ENCODE measurements at places on chromosomes 6 and 20.
A peak's percentile ranks its signal among the peaks of the same experiment; 100 is the strongest.

GRCh38 chr6:9140172-9140571 lies 704.8 kb upstream of the SLC35B3 start:
- DNase-seq = peak; percentile 56

GRCh38 chr20:57829805-57830514 lies 120.1 kb upstream of the PMEPA1 start:
- no peak for DNase-seq

GRCh38 chr6:24451581-24452388 lies 37.6 kb downstream of the GPLD1 start:
- DNase-seq = no peak

GRCh38 chr20:35907017-35907701 lies 47.1 kb downstream of the SCAND1 start:
- no peak for DNase-seq

- no peak for DNase-seq
Observed at GRCh38 chr20:47428164-47428563, 71.7 kb upstream of the ZMYND8 start.

DNA sequence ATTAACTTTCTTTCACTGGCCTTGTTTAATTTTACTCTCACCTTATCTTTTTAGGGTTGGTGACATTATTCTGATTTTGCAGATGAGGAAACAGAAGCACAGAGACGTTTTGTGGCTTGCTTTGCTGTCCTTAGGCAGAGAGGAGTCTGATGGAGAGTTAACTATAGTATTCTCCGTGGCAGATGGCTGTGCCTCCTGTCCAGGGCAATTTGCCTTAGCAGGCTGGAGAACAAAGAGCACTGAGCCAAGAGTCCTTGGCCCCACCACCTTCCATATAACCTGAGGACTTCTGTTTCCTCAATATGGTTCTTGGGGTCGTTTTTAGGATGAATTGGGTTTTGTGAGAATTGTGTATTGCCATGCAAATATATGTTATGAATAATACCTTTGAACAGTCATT lies 71.4 kb upstream of the BACH2 start:
- DNase-seq = no peak

DNA sequence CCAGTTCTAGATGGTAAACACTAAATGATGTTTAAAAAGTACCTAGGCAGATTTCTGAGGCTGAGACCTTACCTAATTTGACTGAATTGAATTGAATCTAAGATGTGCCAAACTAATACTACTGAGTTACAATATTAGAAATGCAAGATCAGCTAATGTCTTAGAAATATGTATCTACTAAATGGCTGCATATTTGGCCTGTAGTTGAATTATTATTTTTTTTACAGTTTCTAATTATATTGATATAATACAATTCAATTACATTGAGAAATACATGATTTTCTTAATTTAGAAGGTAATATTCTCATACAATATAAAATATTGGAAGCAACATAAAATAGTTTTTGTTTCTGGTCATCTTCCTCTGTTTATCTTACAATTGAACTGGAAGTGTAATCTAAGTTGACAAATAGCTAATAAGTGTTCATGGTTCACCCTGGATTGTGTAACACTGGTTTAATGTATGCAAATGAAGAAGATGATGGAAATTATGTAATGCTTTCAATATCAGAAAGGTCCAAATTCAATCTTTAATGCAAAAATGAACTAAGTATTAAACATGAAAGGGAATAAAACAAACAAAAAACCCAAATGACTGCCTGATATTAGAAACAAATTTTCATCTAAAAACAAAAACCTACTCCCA lies 2.9 kb downstream of the MAP3K7 start:
- DNase-seq = no peak

- peak; percentile 53 for DNase-seq
Observed at GRCh38 chr6:21524201-21524600, 69.3 kb upstream of the SOX4 start.

DNA sequence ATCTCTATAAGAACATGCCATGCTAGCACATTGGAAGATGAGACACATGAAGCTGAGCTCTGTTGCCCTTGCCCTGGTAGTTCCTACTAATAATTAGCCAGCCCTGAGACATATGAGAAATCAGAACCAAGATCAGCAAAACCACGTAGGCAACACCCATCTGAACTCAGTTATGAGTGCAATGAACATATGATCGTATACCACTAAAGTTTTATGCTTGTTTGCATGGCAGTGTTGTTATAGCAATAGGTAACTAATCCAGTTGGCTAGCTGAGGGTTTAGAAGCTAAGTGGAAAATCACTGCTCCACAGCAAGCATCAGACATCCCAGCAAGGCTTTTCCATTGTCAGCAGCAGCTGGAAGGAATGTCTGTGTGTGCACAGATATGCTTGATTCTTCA lies 180.7 kb downstream of the BTBD3 start:
- DNase-seq = no peak

- peak; percentile 90 for DNase-seq
Observed at GRCh38 chr6:43771858-43772680, 2.1 kb downstream of the VEGFA start.

DNA sequence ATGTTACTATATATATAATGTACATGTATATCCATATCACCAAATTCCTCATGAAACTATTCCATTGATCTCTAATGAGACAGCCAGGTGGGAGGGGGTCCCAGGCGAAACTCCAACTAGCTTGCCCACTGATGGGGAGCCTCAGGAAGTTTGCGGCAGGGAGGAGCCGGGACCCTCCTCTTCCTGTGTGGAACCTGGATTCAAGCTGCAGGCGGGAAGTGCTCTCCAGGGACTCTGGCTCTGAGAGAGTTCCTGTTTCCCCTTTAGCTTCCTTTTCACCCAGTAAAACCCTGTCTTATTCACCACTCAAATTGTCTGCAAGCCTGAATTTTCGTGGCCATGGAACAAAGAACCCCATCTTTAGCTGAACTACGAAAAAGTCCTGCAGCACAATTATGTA lies 152.2 kb downstream of the OPN5 start:
- no peak for DNase-seq

DNA sequence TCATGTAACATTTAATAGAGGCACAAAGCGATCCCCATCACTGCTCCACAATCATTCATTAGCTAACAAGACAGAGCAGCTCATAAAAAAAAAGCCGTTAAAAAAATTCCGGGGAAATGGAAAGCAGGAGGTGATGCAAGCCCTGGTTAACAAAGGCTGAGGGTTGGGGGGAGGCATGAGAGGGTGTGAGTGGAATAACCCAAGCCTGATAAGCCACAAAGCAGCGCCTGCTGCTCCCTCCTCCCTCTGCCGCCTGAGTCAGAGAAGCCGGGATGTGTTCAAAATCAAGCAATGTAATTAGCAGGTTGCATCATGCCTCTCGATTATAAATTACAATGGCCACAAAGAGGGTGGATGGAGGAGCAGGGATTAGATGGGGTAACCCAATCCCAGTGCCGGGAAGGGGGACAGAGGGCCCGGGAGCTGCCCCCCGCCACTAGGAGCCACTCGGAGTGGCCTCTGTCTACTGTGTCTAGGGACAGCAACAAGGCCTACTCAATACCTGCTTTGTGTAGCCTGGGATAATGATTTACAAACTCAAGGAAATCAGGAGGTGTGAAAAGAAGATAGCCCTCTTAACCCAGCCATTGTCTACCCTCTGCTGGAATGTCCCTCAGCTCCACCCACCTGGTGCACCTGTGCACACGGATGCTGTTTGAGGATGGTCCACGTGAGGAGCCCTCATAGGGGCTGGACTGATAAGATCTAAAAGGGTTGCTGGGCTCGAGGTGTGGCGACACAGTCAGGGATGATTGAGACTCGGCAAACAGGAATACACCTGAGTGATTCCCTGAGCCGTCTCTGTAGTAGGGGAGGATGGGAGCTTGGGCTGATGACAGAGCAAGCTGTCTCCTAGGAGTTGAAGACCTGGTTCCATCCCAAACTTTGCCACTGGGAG lies 156.9 kb downstream of the VEGFA start:
- DNase-seq = peak; percentile 99

- peak; percentile 96 for DNase-seq
Observed at GRCh38 chr6:141326426-141326825, 806.3 kb upstream of the GJE1 start.

DNA sequence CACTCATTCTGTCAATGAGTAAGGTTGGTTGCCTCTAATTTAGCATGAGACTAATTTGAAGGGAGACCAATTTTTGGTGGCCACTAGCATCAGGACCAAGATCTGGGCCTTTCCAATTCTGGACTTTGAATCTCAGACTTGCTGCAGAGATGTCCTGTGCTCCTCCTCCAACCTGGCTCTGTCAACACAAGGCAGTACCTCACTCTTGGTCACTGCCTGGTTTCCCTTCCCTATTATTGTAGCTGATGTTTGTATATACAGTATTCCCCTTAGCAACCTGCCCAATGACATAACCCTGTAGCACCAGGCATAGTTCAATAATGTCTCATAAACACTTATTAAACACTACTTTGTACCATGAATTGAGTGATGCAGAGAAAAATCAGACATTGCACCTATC lies 50.4 kb downstream of the UNC5CL start:
- peak; percentile 52 for DNase-seq

DNA sequence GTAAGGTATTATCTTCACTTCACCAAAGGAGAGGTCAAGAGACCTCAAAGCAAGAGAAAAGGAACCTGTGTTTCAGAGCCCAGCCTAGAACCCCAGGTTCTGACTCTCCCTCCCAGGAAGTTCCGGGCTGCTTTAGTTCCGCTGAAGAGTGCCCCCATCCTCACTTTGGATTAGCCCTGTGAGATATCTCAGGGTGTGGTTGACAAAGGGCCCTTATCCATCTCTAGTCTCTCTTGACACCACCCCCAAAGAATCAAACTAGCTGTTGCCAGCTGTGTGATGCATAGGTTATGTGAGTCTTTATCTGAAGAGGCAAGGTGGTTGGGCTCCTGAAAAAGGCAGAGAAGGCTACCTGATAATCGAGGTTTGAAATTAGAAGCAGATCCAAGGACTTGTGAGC lies 20.6 kb downstream of the BRPF3 start:
- no peak for DNase-seq

DNA sequence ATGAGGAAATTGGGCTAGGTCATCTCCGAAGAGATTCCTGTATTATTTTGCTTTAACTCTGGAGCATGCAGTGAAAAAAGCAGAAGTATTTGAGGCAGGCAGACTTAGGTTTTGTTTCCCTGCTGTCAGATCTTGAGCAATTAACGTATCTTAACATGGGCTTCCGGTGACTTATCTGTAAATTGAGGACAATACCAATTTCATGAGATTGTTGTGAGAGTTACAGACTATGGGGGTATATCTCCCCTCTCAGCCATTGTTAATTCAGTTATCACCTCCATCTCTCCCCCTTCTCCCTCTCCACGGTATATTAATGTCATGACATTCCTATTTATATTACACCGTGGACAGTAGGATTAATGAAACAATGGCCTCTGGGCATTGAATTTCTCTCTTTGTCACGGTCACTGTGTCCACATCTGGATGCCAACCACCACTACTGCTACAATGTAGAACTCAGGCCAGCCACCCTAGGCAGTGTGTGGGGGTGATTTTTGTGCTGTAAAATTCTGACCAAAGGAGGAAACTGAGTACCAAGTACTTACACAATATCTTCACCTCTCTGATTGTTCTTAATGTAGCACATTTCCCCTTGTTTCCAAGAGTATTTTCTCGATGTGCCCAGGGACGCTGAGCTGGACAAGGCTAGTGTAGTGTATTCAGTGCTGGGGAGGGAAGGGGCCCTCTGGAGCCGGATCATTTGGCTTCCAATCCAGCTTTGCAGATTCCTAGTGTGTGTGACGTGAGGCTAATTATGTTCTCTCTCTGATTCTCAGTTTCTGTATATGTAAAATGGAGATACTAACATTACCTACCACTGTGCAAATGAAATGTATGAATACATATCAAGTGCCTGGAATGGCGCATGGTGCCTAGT lies 77.2 kb downstream of the GCNT2 start:
- DNase-seq = peak; percentile 61

GRCh38 chr6:30480536-30481156 lies 8.7 kb upstream of the HLA-E start:
- peak; percentile 27 for DNase-seq

- DNase-seq = no peak
Observed at GRCh38 chr20:50286609-50287008, 96.0 kb downstream of the CEBPB start.

DNA sequence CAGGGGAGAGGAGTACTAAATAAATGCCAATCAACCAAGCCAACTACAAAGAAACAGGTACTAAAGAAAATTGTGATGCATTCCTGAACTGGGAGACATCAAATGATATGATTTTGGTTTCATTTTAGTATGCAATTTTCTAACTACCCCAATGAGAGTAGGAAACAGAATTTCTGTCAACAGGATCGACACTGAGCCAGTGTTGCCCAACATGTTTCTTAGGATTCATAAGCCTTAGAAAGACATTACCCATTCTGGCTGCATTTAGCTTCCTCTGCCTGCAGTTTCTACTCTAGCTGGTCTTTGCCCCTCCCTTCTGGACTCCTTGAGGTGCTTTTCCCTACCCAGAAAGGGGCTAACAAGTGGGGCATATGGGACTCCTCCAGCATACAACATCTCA lies 49.8 kb downstream of the KCTD20 start:
- no peak for DNase-seq

GRCh38 chr6:136274062-136274461 lies 15.6 kb downstream of the BCLAF1 start:
- DNase-seq = no peak

DNA sequence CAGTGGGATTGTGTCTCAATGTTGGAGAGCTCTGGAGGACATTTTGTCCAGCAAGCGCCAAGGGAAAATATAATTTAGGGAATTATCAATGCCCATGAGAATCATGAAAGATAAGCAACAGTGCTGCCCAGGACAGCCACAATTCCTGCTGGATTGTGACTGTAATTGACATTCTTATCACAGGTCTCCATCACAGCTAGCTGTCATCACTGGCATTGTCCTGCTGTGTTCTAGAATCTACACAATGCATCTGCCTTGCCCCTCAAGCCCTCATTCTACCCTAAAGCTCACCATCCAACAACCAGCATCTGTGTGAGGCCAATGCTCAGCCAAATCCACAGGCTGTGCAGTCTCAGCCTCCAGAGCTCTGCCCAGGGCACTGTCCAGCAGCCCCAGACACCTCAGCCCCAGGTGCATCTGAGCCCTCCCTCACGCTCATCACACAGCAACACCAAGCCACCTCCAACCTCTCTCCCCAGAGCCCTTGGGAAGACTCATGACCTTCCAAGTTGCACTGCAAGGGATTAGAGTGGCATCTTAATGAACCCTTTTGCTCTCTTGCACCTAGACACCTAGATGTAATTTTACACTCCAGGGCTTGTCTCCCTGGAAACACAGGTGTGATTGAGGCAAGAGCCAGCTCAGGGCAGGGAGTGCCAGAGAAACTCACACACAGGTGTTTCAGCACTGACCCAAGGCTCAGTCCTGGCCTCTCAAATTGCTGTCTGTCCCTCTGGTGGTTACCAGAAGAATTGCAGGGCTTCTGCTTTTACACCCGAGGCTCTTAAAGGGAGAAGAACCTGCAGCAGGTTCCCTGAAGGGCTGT lies 85.2 kb upstream of the PHACTR3 start:
- peak; percentile 69 for DNase-seq

All from DMS53 (cell line).